ENCODE measurements at places on chromosomes 4 and X. TPM values are rescaled to one million over a fixed set of nuclear protein-coding genes. Genes with fewer than 3 reads are reported as not detected.

Gene SFRP2
- total RNA-seq = not detected

Gene FOXR2
- not detected for total RNA-seq

Gene ZNF157
- total RNA-seq = 0.71 TPM

Gene CXCL5
- not detected for total RNA-seq

Gene P2RY4
- 0.85 TPM for total RNA-seq

Gene DOK7
- total RNA-seq = not detected

Gene RTL9
- not detected for total RNA-seq

Gene PNPLA4
- 7.8 TPM for total RNA-seq

Gene JCHAIN
- total RNA-seq = not detected

Gene CHST7
- 2.4 TPM for total RNA-seq

Gene STPG2
- total RNA-seq = 0.21 TPM

Gene CLDN2
- not detected for total RNA-seq

Gene ADRA2C
- not detected for total RNA-seq

Gene FAM241A
- total RNA-seq = 3.0 TPM

Gene CENPVL2
- total RNA-seq = not detected

Gene MAGEA8
- total RNA-seq = not detected

Gene WNK3
- 1.3 TPM for total RNA-seq

Gene GABRB1
- total RNA-seq = not detected

Gene RAB40AL
- 0.61 TPM for total RNA-seq

Gene SHISA3
- total RNA-seq = not detected

Gene TCEAL6
- not detected for total RNA-seq

Gene UTP3
- total RNA-seq = 29.1 TPM

Gene INTS6L
- 15.2 TPM for total RNA-seq

Gene RP2
- 6.6 TPM for total RNA-seq

Gene ADGRL3
- total RNA-seq = not detected

Gene CEP44
- 17.7 TPM for total RNA-seq

Gene RASGEF1B
- total RNA-seq = 0.61 TPM

Gene DCAF12L2
- not detected for total RNA-seq

Gene GYG2
- total RNA-seq = not detected

Gene FABP2
- not detected for total RNA-seq

Gene SASH3
- total RNA-seq = 191 TPM

Gene AGTR2
- not detected for total RNA-seq

Gene GAGE12J
- not detected for total RNA-seq

Gene GABRQ
- total RNA-seq = 0.05 TPM

Gene LETM1
- 71.0 TPM for total RNA-seq

Gene GPRASP1
- 1.4 TPM for total RNA-seq

Gene AKAP4
- not detected for total RNA-seq

Gene BTC
- not detected for total RNA-seq

Gene DCLK2
- total RNA-seq = not detected

Gene XK
- total RNA-seq = not detected

All from activated T-helper 17 cell treated with anti-CD3 and anti-CD28 coated beads, Interleukin-2, amount 50 U/mL, for 72 hours (primary cell).